ENCODE measurements at places on chromosomes 5 and 9.
A peak's percentile ranks its signal among the peaks of the same experiment; 100 is the strongest.

DNA sequence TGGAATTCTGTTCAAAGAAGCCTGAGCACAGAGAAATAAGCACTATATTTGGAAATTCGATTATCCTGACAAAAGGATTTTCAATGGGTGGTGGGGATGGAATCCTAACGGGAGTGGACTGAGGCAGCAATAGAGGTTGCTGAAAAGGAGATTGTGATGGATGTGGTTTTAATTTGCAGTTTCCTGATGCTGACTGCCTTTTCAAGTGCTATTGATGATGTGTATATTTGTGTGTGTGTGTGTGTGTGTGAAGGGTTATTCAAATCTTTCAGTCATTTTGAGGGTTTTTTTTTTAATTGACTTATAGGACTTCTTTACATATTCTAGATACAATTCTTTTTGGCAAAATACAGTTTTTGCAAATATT is 614.5 kb downstream of the HINT1 start:
- DNase-seq, result no peak

- DNase-seq, result no peak
Measured at GRCh38 chr5:60517094-60517694, 182.8 kb downstream of the DEPDC1B start.

DNA sequence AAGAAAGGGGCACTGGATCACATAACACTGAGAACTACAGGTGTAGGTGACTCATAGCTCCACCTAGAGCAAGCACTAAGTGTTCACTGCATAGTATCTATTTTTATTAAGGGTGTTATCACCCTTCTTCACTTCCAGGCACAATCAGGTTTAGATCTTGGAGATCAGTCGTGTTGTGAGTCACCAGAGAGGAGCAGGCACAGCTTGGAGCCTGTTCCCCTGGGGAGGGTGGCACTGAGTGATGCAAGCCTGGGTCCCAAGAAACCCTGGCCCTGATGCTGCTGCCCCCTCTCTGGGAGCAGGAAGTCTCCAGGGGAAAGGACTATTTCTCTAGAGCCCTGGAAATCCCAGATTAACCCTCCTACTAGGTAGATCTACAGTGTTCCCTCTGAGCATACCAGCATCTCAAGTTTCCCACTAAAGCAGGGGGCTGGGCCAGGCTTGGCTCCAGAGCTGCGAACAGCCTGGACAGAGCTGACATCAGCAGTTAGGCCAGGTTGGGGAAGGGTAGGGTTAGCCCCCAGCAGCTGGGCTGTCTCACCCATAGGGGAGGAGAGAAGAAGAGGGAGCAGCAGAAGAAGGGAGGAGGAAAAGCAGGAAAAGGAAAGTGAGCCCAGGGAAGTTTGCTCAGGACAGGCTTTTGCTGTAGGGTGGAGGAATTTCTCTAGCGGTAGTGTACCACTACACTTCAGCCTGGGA is 28.1 kb upstream of the SPINK4 start:
- no peak for DNase-seq

DNA sequence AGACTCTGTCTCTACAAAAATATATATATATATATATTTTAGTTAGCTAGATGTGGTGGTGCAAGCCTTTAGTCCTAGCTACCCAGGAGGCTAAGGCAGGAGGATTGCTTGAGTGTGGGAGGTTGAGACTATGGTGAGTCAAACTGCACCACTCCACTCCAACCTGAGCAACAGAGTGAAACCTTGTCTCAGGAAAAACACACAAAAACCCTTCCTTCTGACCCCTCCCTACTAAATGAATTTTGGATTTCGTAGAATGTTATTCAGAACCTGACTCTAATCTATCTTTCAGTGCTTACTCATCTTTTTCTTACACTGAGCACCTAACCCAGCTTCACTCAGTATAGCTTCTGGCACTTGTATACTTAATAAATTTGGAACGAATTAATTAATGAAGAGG is 35.2 kb upstream of the IL7R start:
- DNase-seq, result no peak

- DNase-seq, result peak; percentile 44
Measured at GRCh38 chr9:89597711-89598362, 7.0 kb upstream of the GADD45G start.

DNA sequence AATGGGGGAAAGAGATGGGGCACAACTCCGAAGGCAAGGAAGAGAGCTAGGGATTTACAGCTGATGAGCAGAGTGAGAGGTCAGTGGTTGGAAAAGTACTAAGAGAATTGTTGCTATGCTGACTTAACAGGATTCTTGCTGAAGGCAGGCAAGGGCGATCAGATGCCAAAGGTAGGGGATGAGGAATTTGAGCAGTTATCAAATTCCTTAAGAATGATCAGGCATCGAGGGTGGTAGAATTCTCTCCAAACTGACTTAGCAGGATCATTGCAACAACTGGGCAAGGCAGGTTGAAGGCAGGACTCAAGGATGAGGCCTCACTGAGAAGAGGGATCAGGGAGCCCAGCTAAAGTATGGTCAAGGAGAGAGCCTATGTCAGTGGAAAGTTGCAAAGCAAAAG is 171.0 kb downstream of the HSD17B3 start:
- DNase-seq, result no peak

- DNase-seq, result no peak
Measured at GRCh38 chr9:33065157-33066076, 11.1 kb downstream of the SMU1 start.

GRCh38 chr9:75615284-75615683 is 275.2 kb upstream of the PCSK5 start:
- DNase-seq, result no peak

DNA sequence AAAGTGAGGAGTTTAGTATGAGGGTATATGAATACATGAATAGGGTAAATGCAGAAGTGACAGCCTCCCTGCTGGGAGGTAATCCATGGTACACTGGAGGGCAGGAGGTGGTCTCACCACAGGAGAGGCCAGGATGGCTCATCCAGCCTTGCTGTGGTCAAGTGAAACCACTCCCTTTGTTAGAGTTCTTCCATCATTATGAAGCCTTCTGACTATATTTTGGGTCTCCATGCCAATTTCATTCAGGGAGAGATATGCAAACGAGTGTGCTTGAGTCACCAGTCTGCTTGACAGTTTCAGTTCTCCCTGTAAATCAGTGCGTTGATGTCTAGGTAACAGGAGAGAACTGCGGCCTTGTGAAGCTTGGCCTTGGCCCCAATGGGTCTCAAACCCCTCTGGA is 16.4 kb downstream of the PPP3R2 start:
- no peak for DNase-seq

GRCh38 chr9:127273326-127273725 is 8.8 kb downstream of the GARNL3 start:
- no peak for DNase-seq

DNA sequence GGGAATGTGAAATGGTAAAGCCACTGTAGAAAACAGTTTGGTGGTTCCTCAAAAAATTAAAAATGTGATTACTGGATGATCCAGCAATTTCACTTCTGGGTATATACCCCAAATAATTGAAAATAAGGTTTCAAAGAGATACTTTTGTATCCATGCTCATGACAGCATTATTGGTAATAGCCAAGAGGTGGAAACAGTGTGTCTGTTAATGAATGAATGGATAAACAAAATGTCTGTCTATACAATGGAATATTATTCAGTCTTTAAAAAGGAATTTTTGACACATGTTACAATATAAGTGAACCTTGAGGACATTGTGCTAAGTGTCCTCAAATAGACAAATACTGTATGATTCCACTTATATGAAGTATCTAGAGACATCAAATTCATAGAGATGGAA is 40.1 kb downstream of the NUP214 start:
- no peak for DNase-seq

DNA sequence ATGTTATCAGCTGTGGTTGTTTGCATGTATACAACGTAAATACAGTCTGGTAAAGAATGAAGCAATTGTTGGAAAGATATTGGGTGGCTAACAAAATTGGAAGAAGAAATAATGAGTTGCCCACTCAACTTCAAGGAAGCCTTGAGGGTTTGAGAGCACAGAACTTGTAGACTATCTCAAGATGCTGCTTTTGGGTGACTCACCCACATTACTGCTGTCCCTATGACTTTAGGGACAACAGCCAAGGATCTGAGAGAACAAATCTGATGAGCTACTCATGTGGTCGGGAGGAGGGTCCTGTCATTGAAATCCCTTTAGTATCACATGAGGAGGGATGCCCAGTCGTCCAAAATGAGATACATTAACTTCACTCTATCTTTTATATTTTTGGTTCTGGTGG is 261.8 kb downstream of the GAS1 start:
- no peak for DNase-seq

GRCh38 chr9:127711226-127711701 is 4.2 kb downstream of the PTRH1 start:
- no peak for DNase-seq

All from C1 segment of cervical spinal cord (tissue), 14 donors.